Effector CD8-positive, alpha-beta T cell (primary cell): ENCODE measurements at places on chromosomes 6 and 20.
A peak's percentile ranks its signal among the peaks of the same experiment; 100 is the strongest.

GRCh38 chr6:136344420-136344819 lies 54.8 kb upstream of the BCLAF1 start:
- no peak for DNase-seq

DNA sequence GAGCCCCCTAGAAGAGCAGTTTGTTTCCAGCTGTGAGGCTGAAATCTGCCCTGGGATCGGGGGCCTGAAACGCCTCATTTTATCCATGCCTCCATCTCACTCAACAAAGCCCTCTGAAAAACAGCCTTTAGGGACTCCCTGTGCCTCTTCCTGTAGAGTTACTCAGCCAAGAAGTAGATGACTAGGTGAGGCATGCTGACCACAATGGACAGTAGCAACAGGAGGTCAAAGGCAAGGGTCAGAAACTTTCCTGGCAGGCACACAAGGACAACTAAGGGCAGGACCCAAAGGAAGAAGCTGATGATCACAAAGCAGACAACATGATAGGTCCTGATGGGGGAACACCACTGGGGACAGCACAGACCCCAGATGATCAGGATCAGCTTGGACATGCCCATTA lies 12.8 kb downstream of the MAS1L start:
- no peak for DNase-seq

DNA sequence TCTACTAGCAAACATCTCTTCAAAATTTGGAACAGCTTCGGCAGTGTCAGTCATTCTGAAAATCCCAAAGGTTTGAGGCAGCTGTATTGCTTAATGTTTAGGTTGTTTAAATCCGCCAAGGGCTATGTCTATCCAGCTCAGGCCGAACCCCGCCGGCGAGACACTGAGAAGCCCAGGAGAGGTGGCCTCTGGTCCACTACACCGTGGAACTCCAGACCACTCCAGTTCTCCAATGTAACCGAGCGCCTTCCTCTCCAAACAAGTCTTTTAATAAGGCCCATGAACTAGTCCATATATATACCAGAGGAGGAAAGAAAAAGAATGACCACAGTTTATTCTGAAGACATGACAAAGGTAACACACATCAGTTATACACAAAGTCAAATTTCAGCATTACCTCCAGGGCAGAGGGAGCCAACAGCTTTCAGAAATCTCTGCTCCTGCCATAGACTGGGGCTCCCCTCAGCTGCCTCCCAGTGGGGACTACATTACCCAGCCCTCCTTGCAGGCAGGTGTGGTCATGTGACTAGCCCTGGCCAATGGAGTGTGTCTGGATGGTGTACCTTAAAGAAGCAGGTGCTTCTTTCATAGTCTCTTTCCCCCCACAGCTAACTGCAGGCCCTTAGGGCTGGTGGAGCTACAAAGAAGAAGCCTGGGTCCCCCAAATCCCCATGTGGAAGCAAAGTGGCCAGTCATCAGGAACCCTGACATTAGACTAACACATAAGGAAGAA lies at the start of gene RAMACL:
Gene RAMACL, minus strand, starts transcription at position 255 of the 733 bp plus-strand sequence. Its CDS starts 201 bp downstream, at position 54.
- peak; percentile 18 for DNase-seq

GRCh38 chr6:165621940-165622339 lies 41.1 kb downstream of the PDE10A start:
- no peak for DNase-seq

DNA sequence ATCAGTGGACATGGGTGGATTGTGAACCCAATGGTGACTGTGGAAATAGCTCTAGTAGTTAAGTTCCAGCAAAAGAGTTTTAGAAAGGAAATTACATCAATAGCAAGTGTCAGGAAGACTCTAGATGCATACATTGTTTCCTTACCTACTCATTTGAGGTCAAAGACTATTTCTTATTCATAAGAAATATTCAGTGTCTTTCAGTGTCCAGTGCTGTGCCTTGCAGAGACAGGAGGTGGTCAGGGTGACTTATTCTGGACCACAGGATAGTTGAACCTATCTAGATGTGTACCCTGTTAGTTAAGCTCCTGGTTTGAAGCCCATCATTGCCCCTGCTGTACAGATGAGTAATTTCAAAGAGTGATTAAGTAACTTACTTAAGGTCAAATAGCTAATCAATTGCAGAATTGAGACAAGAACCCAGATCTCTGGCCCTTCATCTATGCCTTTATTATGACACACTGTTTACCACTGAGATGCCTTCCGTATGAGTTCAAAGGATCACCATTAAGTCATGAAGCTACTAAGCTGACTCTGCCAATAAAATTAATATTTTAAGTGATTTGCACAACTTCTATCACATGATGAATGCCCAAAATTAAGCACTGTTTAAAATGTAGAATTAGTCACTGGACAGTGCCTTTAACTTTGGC lies 136.1 kb downstream of the PDSS2 start:
- no peak for DNase-seq

DNA sequence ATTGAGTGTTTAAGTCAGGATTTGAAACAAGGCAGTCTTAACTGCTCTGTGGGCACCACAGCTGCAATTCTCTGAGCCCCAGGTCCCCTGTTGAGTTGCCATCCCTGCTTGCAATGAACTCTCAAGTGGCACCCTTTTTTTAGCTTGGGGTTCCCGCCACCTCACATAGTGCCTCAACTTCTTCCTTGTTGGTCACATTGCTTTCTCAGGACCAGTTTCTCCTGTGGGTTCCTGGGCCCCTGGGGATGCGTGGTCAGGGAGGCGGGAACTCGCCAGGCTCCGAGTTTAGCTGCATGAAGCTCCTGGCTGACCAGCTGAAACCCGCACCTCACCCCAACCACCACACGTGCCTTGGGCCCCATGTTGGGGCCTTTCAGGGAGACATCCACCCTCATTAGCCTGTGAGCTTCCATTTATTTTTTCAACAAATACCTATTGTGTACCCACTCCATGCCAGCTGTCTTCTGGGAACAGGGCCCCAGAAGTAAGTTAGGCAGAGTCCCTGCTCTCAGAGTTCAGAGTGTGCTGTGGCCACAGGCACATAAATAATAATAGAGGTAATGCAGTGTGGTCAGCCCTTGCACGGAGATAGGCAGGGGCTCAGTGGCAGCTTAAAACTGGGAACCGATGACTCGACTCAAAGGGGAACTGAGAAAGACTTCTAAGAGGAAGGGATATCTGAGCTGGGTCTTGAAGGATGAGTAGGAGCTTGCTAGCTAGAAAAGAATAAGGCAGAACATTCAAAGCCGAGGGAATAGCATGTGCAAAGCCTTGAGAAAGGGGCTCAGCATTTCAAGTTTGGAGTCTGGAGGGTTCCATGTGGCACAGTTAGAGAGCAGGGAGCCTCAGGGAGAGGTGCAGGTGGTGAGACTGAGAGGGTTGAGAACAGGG lies 33.9 kb upstream of the FAM83D start:
- DNase-seq: no peak

GRCh38 chr6:130676077-130676772 lies 151.0 kb upstream of the SMLR1 start:
- DNase-seq: no peak

- DNase-seq: no peak
These were observed 34.5 kb downstream of the APCDD1L start for GRCh38 chr20:58480551-58481336.

DNA sequence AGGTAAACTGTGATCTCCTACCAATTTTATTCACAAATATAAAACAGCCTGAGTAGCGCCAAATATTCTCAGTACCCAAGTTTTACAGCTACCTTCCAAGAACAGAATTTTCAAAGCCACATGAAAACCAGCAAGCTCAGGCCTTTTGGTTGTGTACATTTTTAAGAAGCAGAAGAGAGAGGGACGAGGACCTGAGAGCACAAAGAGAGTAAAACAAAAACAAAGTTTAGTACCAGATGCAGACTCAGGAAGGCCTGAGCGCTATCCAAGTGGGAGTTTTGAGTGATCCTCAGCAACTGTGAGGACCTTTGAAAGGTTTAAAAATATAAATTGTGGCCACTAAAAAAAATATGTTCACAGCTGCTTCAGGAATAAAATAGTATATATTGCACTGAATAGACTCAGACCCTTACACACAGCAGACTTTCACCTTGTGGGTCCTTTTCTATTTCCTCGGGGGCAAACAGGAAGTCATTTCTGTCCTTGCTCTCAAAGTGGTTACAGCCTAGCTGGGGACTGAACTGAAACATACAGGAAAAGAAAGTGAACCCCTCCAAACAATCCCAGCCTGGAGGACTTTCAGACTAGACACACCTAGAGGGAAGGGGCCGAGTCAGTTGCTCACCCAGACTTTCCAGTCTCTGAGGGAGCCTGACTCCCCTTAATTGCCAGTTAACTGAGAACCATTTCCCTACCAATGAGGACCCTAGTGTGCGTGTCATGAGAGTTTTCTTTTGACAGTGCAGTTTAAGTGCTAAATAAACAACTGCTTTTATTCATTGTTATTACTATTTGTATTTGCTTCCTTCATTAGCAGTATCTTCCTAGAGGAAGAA lies 48.5 kb upstream of the NT5E start:
- no peak for DNase-seq

- DNase-seq: no peak
These were observed 20.1 kb downstream of the SMLR1 start for GRCh38 chr6:130847001-130847910.

DNA sequence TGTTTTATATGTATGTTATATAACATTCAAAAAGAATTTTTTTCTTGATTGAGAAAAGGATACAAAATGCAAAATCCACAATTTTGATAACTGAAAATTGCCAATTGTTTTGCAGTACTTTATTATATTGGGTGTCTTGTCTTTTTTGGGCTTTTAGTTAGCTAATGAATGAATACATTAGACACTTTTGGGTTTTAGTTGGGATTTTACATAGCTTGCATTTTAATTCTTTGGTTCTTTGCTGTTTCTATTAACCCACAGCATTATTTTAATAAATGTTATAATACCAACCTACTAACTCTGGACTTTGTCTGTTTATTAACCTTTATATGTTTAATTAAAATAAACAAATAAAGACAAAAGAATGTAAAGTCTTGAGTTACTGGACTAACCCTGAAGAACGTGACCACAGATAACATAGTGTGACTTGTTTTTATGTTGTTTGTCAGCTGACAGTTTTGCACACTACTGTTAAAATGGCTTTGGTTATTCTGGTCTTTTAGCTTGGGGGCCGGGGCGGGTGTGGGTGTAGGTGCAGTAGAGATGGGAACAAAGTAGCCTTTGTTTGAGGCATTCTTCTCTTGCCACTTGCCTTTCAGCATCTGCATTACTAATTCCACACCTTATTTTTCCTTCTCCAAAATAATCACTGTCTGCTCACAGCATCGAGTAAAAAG lies 159.1 kb downstream of the QKI start:
- no peak for DNase-seq

DNA sequence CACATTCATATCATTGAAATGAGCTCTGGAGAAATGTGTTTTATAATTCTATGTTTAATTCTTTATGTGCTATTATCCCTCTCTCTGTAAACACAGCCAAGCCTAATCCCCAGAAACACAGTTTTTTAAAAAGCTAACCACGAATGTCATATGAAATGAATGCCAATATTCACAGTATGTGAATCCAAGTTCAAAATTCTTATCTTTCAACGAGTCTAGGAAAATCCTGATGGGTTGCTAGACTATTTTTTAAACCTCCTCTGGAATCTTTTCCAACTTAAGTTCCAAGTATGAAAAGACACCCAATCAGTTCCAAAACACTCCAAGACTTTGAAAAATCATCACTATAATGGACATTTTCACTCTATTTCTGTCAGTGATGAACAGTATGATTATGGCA lies 689.3 kb downstream of the HACE1 start:
- DNase-seq: no peak

GRCh38 chr6:162056745-162057144 lies 670.8 kb downstream of the PRKN start:
- no peak for DNase-seq

DNA sequence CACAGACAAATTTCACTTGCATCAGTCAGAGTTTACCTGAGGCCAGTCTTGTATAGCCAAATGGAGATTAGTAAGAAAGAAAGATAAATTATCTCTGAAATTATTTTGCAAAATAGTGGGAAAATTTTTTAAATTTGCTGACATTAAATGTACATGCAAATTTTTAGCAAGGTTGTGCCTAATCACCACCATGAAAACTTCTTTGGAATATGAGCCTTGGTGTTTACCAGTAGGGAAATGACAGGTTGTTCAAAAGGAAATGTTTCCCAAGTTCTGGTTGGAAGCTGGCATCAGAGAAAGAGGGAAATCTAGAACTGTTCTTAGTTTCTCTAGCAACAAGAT lies 34.4 kb upstream of the LOC128125822 start:
- DNase-seq: no peak

- DNase-seq: no peak
These were observed 384.0 kb downstream of the SAMD5 start for GRCh38 chr6:147892476-147892875.

GRCh38 chr6:74167511-74167910 lies 471.5 kb downstream of the CD109 start:
- DNase-seq: no peak

GRCh38 chr6:64334636-64335035 lies 699.0 kb downstream of the PHF3 start:
- no peak for DNase-seq

DNA sequence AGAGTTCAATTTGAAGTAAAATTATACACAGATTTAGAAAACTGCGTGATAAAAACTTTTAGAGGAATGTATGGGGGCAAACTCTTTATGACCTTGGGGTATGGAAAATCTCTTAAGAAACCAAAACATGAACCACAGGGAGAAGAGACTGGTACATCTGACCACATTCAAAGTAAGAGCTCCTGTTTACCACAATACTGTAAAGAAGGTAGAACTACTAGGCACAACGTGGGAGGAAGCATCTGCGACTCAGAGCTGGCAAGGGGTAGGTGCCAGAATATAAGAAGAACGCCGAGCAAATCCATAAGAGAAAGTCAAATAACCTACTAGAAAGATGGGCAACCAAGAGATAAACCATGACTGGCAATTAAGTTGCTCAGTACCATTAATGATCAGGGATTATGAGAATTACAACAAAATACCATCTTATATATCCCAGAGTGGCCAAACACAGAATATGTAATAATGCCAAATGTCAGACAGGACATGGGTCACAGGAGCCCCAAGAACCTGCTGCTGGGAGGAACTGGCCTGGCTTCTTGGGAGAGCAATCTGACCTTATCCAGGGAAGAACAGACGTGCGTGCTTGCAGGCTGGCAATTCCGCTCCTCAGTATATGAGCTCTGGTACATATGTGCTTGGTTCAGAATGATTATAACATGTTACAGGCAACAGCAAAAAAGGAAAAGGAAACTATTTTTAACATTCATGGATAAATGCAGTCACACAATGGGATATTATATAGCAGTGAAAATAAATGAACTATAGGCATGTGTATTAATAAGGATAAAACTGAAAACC lies 50.2 kb downstream of the INSM1 start:
- DNase-seq: no peak

DNA sequence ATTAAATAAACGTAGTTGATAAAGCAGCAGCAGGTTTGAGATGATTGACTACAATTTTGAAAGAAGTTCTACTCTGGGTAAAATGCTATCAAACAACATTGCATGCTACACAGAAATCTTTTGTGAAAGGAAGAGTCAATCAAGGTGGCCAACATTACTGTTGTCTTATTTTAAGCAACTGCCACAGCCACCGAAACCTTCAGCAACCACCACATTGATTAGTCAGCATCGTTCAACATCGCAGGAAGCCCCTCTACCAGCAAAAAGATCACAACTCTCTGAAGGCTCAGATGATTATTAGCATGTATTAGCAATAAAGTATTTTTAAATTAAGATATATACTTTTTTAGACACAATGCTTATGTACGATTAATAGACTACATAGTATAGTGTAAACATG lies 14.0 kb downstream of the PGBD1 start:
- no peak for DNase-seq
